ENCODE measurements at places on chromosomes 3 and 15. TPM values are rescaled to one million over a fixed set of nuclear protein-coding genes. Genes with fewer than 3 reads are reported as not detected.
A peak's percentile ranks its signal among the peaks of the same experiment; 100 is the strongest.

GRCh38 chr3:99706410-99706809 is 68.0 kb downstream of the COL8A1 start:
- H3K4me1 ChIP-seq = no peaks in the 10 kb centered on the region
- peaks cover 1% of the 10 kb centered on the region for H3K27me3 ChIP-seq
- no peak for DNase-seq
- H3K27ac ChIP-seq = no peak overlapping the region
- H3K36me3 ChIP-seq = no peaks in the 10 kb centered on the region

- peak overlapping the region; percentile 69 for H3K4me3 ChIP-seq
- no peaks in the 10 kb centered on the region for H3K27me3 ChIP-seq
- H3K36me3 ChIP-seq = peaks cover 25% of the 10 kb centered on the region
- H3K27ac ChIP-seq = peak overlapping the region; percentile 82
Observed at GRCh38 chr3:113546414-113546893, 14.1 kb downstream of the SIDT1 start.

- DNase-seq = no peak
- H3K27me3 ChIP-seq = no peaks in the 10 kb centered on the region
- H3K27ac ChIP-seq = no peak overlapping the region
- no peak overlapping the region for H3K4me3 ChIP-seq
- H3K36me3 ChIP-seq = no peaks in the 10 kb centered on the region
Observed at GRCh38 chr15:42148808-42149492, 7.5 kb downstream of the PLA2G4F start.

DNA sequence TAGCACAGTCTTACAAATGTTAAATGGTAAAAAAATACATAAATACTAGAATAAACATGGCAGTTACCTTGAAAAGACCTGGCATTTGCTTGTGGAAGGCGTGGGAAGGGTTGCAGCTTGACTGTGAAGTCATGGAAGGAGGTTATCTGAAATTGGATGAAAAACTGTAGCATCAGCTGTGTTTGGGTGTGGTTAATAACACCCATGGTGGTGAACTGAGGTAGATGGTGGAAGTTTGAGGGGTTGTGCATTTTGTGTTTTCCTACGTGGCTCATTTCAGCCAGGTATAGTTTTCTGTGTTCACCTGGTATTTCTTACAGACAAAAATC is 46.5 kb downstream of the PSMD6 start:
- H3K4me1 ChIP-seq = peaks cover 97% of the 10 kb centered on the region
- H3K36me3 ChIP-seq = peaks cover 32% of the 10 kb centered on the region
- H3K4me3 ChIP-seq = no peak overlapping the region
- DNase-seq = no peak
- peak overlapping the region; percentile 97 for H3K27ac ChIP-seq
- H3K27me3 ChIP-seq = no peaks in the 10 kb centered on the region

DNA sequence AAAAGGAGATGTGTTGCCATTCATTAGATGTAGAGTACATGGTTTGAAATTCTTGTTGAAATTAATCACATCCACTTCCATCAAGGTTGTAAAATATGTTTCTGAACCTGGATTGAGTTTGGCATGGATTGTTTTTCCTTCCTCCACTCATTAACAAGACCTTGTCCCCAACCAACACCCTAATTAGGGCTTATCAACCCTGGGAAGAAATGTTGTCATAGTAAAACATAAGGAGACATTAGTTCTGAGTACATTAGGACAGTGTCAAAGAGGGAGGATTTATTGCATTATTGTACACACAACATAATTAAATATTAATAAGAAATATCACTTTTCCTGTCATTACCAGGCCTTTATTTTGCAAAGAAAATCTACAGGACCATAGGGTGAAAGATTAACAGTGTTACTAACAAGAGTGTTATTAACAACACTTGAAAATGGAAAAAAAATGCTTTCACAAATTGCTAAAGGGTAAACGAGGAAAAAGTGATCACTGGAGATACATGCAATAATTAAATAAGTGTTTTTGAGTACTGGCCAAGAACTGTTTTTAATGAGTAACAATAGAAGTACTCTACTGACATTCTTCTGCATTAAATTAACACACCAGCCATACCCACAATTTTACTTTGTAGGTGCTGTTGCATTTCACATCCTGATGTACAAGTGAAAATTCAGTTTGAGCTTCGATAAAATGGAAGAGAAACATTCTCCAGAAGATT is 30.4 kb upstream of the WDR72 start:
- no peak for DNase-seq
- H3K27ac ChIP-seq = no peak overlapping the region
- no peaks in the 10 kb centered on the region for H3K36me3 ChIP-seq
- no peaks in the 10 kb centered on the region for H3K4me1 ChIP-seq
- no peak overlapping the region for H3K4me3 ChIP-seq

The TM6SF1 gene
- total RNA-seq = 1.5 TPM
